ENCODE measurements at places on chromosomes 11 and 22.

DNA sequence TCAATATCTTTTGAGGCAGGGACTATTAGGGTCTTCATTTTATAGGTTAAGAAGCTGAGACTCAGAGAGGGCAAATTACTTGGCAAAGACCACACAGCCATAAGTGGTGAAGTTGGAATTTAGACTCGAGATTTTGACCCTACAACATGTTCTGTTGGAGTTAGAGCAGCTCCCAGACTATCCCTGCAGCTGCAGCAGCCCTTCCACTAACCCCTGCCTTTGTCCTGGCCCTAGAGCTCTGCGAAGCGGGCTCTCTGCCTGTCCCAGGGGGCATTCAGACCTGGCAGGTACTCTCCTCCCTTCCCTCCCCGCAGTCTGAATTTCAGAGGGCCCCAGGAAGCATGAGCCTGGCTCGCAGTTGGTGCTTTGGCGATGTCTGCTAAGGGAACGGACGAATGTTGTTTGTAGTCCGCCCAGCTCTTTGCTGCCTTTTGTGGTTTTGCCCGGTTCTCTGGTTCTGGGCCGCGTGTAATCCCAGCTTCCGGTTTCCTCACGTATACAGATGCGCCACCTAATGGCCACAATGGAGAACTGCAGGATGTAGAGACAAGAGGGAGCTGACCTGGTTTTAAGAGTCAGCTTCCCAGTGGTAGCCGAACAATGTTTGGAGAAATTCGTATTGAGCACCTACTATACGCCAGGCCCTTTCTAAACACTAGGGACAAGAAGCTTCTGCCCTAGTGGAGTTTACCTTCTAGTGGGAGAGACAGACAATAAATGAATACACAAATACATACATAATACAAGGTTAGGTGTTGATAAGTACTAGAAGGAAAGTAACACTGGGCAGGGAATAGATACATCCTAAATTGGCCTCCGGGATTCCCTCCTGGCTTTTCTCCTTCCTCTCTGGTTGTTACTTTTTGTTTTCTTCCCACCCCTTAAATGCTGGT, 125.2 kb downstream of the ST3GAL4 start:
- peak; percentile 81 for DNase-seq

DNA sequence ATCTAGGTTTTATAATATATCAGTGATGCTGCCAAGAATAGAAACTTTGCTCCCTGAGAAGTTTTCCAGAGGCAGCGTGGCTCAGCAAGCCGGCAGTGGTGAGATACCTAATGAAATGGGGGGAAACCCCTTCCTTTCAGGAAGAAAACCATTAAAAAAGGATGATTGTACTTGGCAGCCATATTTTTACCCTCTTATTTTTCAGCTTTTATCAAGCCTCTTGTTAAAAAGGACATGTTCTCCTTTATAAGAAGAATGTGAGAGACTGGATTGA, 9.0 kb upstream of the ME3 start:
- DNase-seq: no peak

GRCh38 chr11:20530942-20531703, 68.3 kb upstream of the SLC6A5 start:
- DNase-seq: no peak

- no peak for DNase-seq
Observed at GRCh38 chr11:65454311-65454695, 31.7 kb downstream of the NEAT1 start.

DNA sequence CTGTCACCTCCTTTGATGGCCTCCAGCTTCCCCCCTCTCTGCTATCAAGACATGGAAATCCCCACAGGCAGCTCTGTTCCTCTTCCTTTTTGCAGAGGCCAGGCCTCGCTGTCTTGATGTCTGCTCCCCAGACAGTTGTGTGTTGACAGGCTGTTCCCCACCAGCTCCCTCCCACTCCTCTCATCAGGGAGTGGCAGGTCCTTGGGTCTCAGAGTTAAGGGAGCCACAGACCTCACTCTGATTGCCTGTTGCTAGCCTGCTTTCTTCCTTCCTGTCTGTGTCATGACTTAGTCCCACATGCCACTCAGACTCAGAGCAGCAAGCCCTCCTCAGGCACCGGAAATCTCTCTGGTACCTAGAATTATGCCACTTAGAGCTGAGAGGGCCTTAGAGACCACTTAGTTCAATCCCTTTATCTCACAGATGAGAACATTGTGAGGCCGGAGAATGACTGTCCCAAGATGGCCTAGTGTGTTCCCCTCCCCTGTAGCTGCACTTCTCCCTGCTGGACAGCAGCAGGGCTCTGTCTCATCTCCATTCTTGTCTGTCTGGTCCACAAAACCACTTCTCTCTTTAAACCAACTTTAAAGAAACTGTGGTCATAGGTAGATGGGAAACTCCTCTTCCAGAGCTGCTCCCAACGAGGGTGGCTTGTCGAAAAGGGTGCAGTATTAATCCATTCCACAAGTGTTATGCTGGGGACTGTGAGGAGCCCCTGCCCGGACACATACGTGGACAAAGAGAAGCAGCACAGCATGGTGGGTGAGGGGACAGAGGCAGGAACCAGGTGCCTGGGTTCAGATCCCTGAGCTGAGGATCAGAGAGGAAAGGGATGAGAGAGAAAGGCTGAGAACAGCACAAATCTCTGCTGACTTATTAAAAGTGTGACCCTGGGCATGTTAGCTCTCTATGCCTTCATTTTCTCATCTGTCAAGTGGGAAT, 4.2 kb downstream of the AMPD3 start:
- DNase-seq: no peak

DNA sequence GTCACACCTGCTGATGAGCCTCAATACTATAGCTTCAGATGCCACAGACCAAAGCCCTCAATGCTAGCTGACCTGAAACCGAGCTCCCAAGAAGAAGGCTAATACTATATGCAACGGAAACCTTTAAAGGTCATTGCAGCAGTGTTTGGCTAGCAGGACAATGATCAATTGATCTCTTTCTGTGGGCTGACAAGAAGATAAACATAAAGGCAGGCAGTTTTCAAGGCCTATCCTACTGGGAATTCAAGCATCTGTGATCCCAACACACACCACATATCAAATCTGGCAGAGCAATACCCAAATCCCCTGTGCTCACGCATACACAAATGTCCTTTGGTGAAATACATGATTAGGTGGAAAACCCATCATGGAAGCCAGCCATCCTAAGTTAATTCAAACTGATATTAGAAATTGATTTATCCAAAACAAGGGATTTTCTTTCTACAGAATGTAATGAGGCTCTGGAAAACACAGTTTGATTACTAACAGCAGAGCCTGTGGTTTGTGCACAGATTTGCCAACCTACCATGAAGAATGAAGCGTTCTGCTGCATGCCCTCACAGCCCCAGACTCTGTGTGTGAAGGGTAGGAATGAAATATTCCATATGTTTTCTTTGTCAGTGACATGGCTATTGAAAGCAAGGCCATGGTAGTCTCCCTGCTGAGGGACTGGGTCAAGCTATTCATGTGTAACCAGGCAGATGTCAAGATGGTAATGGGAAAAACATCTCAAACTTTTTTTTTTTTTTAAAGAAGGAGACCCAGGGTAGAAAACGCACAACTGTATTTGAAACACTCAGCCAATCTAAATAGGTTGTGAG, 12.2 kb downstream of the LGR4 start:
- DNase-seq: no peak

- DNase-seq: no peak
Observed at GRCh38 chr11:2930704-2931419, 1.6 kb upstream of the PHLDA2 start.

- no peak for DNase-seq
Observed at GRCh38 chr22:29128891-29129807, 56.3 kb downstream of the KREMEN1 start.

GRCh38 chr11:112652786-112653390, 308.3 kb upstream of the NCAM1 start:
- DNase-seq: peak; percentile 45

DNA sequence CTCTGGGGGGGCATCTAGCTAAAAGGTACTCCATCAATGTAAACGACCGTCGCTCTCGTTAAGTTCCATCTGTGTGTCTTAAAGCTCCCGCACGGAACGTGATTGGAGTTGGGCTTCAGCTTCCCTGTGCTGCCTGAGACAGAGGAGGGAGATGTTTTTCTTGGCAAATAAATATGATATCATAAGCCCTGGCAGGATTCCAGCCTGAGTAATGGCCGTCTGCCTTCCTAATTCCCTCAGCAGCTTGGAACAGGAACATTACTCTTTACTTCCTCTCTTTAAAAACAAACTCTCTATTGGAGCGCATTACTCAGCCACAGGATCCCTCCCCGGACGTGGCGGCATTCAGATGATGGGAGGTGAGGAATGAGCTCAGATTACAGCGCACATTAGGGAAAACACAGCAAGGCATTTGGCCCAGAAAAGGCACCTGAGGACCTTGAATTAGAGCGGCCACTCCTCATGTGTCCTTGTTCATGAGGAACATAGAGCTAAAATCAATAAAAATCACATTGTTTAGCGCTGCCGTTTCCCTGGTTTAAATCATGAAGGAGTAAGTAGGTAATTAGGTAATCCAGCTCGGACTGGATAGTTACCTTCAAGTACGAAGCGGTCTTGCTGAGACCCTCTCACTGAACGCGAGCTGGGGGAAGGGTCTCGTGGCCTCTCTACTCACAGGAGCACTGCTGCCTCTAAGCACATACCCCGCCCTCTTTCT, 230.4 kb downstream of the ST3GAL4 start:
- DNase-seq: peak; percentile 92

DNA sequence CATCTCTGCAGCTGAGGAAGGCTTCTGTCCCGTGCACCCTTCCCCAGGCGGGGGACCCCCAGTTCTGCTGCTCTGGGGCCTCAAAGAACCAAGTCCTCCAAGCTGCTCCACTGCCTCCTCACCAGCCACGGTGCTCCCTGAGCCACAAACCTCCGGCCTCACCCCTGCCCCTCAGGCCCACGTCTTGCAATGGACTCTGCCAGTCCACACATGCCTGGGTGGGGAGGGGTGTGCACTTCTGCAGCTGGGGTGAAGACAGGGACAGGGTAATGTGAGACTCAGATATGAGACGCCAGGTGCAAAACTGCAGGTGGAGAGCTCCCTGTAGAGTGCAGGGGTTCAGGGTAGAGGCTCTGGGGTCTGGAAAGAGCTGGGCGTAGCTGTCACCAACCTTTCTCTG, 3.2 kb upstream of the PTDSS2 start:
- no peak for DNase-seq

GRCh38 chr11:849104-849824, 6.6 kb downstream of the TSPAN4 start:
- no peak for DNase-seq

- DNase-seq: no peak
Observed at GRCh38 chr11:85898456-85898855, 43.3 kb downstream of the CCDC83 start.

GRCh38 chr11:4511282-4512245, 29.1 kb downstream of the OR52K1 start:
- no peak for DNase-seq

GRCh38 chr11:73384872-73385689, 8.9 kb downstream of the RELT start:
- no peak for DNase-seq

DNA sequence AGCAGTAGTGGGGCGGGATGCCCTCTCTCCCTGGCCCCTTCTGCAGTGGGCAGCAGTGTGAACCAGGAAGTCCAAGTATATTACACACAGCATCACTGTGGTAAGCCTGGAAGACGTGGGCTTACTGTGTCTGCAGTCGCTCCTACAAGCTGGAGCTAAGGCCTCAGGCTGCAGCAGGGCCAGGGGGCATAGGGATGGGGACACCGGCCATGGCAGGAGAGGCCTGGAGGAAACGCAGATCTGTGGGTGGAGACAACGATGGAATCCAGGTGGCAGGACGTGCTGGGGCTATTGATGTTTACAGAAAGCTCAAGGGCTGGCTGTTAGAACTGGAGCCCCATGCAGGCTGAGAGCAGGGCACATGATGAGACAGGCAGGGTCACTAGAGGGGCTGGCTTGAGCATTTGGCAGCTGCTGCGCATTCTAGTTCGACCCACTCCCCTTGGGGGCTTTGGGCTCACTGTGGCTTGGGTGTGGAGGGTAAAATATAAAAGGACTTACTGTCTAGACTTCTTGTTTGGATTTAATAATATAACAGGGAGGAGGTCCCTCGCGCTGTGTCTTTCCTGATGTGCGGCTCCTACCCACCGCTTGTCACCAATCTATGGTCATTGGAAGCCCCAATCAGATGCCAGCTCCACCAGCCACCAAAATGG, 539.5 kb downstream of the TBC1D22A start:
- no peak for DNase-seq

- no peak for DNase-seq
Observed at GRCh38 chr11:60145677-60146076, 37.2 kb downstream of the MS4A6A start.

DNA sequence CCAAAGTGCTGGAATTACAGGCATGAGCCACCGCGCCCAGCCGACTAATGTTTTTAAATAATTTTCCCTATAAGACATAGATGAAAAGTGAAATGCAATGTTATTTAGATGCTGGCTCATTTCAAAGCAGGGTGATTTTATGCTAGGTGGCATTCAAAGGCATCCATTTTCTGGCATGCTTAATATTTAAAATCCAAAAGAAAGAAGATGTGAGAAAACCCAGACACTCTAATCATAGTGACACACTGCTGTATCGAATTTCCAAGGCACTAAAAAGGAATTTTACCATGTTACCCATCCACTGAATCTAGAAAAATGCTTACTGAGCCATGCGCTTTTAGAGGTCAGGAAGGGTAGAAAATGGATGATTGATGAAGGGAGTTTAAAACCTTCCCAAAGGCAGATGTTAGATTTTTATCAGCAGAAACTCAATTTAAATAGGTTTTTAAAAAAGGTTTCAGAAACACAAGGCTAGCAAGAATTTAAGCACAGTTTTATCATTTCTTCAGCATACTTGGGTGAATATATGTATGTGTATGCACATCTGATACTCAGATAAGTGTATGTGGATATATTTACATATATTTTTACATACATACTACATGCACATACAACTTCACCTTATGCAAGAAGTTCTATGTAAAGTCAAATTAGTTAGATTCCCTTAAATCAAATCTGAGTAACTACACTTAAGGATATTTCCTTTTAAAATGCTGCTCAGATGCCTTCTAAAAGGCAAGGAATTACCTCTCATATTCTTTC, 24.1 kb upstream of the CCDC89 start:
- DNase-seq: no peak

- DNase-seq: no peak
Observed at GRCh38 chr11:58770166-58770565, 38.4 kb upstream of the GLYAT start.

DNA sequence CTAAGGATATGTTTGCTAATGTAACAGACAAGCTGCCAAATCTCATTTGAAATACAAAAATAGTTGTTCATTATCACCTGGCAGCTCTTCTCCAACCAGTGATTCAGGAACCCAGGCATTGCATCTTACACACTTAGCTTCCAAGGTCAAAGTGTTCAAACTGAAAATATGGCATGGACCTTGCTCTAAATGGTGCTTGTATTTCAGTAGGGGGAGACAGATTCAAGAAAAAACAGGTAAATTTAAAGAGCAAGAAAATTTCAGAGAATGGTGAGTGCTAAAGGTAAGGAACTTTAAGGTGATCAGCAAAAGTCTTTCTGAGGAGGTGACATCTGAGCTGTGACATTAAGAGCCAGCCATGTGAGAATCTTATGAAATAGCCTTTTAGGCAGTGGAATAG, 82.8 kb upstream of the E2F8 start:
- DNase-seq: no peak

- no peak for DNase-seq
Observed at GRCh38 chr11:112200252-112200651, 24.9 kb downstream of the BCO2 start.

All from astrocyte of the cerebellum (primary cell).